NCI-H1436 treated with DMSO at 0.1 percent for 48 hours (cell line): ENCODE measurements at places on chromosomes 7 and 10.

DNA sequence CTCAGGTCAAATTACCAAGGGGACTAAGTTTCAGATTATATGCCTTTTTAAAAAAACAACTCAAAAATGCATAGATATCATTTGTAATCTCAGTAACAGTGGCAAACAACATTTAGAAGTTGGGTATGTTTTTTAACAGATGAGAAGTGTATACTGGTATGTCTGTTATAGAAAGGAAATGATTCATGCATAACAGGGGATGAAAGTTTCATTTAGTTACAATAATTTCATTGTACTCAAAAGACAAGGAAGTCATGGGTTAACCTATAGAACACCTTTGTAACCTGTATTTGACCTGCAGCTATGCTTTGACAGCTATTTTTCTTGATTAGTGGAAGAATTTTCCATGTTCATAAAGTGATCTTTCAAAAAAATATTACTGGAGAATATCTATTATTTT lies 35.4 kb upstream of the FAM133B start:
- DNase-seq = no peak

DNA sequence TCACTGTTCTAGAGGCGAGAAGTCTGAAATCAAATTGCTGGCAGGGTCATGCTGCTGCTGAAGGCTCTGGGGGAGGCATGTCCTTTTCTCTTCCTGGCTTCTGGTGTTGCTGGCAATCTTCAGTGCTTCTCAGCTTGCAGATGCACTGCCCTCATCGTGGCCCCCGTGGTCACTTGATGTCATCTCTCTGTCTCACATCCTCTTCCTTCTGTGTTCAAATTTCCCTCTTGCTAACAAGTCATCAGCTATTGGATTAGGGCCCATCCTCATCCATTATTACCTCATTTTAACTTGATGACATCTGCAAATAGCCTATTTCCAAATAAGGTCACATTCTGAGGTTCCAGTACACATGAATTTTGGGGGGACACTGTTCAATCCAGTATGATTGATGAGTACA lies 36.6 kb upstream of the SRGN start:
- no peak for DNase-seq

GRCh38 chr10:16854623-16855022 lies 37.4 kb upstream of the RSU1 start:
- no peak for DNase-seq

GRCh38 chr10:115981081-115981480 lies 291.9 kb downstream of the GFRA1 start:
- DNase-seq = no peak

- DNase-seq = no peak
Observed at GRCh38 chr7:50391386-50391785, 58.8 kb downstream of the FIGNL1 start.

DNA sequence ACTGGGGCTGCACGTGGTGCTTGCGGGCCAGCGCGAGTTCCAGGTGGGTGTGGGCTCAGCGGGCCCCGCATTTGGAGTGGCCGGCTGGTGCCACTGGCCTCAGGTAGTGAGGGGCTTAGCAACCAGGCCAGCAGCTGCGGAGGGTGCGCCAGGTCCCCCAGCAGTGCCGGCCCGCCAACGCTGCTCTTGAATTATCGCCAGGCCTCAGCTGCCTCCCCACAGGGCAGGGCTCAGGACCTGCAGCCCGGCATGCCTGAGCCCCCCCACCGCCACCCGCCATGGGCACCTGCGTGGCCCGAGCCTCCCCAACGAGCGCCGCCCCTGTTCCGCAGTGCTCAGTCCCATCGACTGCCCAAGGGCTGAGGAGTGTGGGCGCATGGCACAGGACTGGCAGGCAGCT lies 185.4 kb downstream of the TPK1 start:
- DNase-seq = no peak

- DNase-seq = no peak
Observed at GRCh38 chr7:101906291-101907240, 89.1 kb downstream of the CUX1 start.

- DNase-seq = no peak
Observed at GRCh38 chr7:134461916-134462315, 3.0 kb upstream of the AKR1B1 start.
